WTC11 (cell line): ENCODE measurements at places on chromosomes 7 and 10. TPM values are rescaled to one million over a fixed set of nuclear protein-coding genes. Genes with fewer than 3 reads are reported as not detected.

DNA sequence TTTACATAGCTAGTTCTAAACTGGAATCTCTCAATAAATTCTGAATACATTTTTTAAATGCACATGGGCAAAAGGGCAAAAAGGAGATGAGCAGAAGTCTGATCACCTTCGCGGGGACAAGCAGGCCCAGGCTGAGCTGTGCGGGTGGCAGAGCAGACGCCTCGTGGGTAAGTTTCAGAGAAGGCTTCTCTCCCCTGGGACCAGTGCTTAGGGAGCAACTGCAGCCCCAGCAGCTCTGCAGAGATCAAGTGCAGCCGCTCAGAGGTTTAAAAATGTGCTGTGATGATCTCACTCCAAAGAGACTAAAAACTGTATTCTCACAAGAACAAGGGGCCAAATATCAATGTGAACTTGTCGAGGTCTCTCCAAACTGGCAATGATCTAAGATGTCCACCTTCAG, 264.3 kb upstream of the RNF32 start:
- no peaks in the 10 kb centered on the region; the same call in none of the 2 replicates for H3K27me3 ChIP-seq
- no peak overlapping the region for H3K27ac ChIP-seq
- DNase-seq = no peak
- no peak overlapping the region for H3K4me3 ChIP-seq
- H3K4me1 ChIP-seq = no peaks in the 10 kb centered on the region
- peaks cover 22% of the 10 kb centered on the region for H3K36me3 ChIP-seq

- peaks cover 7% of the 10 kb centered on the region; the same call in 1 of the 2 replicates for H3K36me3 ChIP-seq
- H3K4me1 ChIP-seq = no peaks in the 10 kb centered on the region
- H3K4me3 ChIP-seq = no peak overlapping the region
- H3K27ac ChIP-seq = no peak overlapping the region
Measured at GRCh38 chr7:1341361-1342089, 108.9 kb downstream of the UNCX start.

DNA sequence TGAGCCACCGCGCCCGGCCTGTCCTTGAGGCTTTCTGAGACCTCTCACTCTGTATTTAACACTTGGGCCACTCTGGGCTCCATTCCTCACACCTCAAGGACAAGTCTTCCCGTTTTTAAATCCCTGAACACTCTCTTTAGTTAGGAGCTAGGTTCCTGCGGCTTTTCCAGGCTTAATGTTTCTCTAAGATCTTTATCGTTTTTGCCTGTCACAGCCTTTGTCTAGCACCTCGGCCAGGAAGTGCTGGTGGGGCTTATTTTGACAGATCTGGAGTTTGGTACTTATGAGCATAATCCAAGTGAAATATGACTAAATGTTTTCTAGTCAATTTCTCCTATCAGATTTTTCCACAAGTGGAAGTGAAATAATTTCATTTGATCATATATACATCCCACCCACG, 186.6 kb downstream of the DPY19L1 start:
- peaks cover 23% of the 10 kb centered on the region for H3K4me1 ChIP-seq
- no peak overlapping the region for H3K4me3 ChIP-seq
- H3K36me3 ChIP-seq = no peaks in the 10 kb centered on the region
- DNase-seq = no peak
- H3K27me3 ChIP-seq = no peaks in the 10 kb centered on the region

- H3K27ac ChIP-seq = no peak overlapping the region
- H3K4me3 ChIP-seq = no peak overlapping the region
- H3K27me3 ChIP-seq = no peaks in the 10 kb centered on the region; the same call in 1 of the 2 replicates
- no peak for DNase-seq
- no peaks in the 10 kb centered on the region for H3K36me3 ChIP-seq
- peaks cover 16% of the 10 kb centered on the region for H3K4me1 ChIP-seq
Measured at GRCh38 chr10:121658611-121659010, 60.4 kb upstream of the FGFR2 start.

The OR2A7 gene
- 6.3 to 9.9 TPM (median 9.4 TPM) in 3 replicates for total RNA-seq

GRCh38 chr10:126950401-126951105, 45.3 kb downstream of the DOCK1 start:
- H3K36me3 ChIP-seq = peaks cover 4% of the 10 kb centered on the region
- no peak overlapping the region for H3K4me3 ChIP-seq
- no peak overlapping the region for H3K27ac ChIP-seq
- H3K27me3 ChIP-seq = no peaks in the 10 kb centered on the region
- peaks cover 1% of the 10 kb centered on the region for H3K4me1 ChIP-seq

DNA sequence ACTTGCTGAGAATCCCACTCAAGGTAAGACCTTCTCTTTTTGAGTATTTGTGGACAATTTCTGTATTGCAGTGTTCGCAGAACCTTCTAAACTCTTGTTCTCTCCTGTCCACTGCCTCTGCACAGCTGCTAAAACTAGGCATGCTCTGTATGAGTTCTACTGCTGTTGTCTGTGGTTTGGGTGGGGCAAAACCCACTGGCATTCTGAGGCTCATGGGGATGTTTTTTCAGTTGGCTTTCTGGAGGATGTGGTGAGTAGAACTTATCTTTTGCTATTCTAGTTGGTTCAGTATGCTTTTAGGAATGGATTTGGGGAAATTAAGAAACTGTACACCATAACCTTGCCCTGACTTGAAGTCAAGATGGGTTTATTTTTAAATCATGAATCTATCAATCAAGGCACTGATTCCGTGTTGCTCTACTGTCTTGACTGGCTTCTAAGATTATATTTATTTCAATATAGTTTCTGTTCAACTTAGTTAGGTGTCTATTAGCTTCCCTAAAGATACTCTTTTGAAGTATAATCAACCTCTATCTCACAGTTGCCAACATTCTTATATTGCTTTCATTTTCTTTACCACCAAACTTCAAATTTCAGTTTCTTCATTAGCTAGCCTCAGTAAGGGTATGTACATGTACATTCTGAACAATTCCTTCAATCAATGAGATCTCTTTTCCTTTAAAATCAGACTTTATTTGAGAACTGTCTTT, 25.0 kb upstream of the C1GALT1 start:
- H3K27ac ChIP-seq = no peak overlapping the region
- H3K27me3 ChIP-seq = no peaks in the 10 kb centered on the region
- no peak overlapping the region for H3K4me3 ChIP-seq

DNA sequence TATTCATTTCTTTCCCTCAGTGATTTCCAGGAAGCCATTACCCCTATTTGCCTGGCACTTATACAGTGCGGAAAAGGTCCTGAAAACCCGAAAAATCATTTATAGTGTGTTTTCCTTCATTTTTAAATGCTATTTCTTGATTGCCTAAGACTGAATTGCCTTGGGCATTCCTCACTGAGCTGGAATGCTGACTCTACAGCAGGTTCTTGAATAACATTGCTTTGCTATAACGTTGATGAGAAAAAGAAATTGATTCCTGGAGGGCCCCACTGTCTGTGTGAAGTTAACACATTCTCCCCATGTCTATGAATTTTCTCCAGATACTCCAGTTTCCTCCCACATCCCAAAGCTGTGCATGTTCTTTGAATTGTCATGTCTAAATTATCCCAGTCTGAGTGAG, 308.5 kb downstream of the EXOC4 start:
- no peak overlapping the region for H3K27ac ChIP-seq
- peaks cover 10% of the 10 kb centered on the region for H3K4me1 ChIP-seq
- no peak overlapping the region for H3K4me3 ChIP-seq
- H3K36me3 ChIP-seq = no peaks in the 10 kb centered on the region
- DNase-seq = no peak

DNA sequence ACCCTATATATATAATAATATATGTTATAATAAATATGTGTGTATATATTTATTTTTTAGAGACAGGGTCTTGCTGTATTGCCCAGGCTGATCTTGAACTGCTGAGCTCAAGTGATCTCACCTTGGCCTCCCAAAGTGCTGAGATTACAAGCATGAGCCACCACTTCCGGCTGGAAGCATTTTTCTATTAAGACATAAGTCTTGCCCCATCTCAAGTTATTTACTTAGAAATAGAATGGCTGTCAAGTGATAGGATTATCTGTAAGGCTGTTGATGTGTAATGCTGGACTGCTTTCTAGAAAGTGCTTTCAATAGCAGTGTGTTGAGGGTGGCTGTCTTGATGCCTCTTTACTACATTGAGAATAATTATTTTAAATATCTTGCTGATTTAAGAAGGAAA, 65.2 kb downstream of the ZMYND11 start:
- no peak overlapping the region for H3K4me3 ChIP-seq
- H3K36me3 ChIP-seq = peaks cover 2% of the 10 kb centered on the region; the same call in 1 of the 2 replicates
- DNase-seq = no peak
- no peaks in the 10 kb centered on the region for H3K27me3 ChIP-seq
- H3K4me1 ChIP-seq = no peaks in the 10 kb centered on the region

DNA sequence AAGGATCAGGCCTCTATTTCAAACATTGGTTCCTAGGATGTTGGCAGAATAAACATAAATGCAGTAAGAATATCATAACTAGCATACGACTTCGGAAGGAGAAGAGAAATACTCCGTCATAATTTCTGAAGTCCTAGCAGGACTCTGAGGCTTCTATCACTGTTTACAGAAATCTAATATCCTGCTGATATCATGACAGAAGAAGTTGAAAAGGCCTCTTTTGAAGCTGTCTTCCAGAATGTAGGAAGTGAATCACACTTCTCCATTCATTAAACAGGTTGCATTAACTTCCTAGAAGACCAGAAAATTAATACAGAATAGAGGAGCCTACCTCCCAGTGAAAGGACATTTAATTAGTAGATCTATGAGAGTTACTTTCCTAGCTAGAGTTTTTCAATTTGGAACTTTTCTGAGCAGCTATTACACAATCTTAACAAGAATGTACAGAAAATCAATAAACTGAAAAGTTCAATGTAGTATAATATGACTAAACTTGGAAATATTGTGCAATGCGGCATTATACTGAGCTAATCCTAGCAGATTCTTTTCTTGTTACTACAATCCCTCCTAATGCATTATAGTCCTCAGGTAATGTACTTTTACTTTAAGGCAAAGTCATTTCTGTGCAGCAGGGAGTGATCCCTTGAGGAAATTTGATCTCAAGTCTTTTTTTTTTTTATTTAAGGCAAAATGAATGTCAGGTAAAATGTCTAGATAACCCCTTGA, 622.6 kb upstream of the CELF2 start:
- no peaks in the 10 kb centered on the region for H3K4me1 ChIP-seq
- H3K36me3 ChIP-seq = no peaks in the 10 kb centered on the region
- H3K27me3 ChIP-seq = no peaks in the 10 kb centered on the region; the same call in 1 of the 2 replicates
- DNase-seq = no peak
- no peak overlapping the region for H3K27ac ChIP-seq

DNA sequence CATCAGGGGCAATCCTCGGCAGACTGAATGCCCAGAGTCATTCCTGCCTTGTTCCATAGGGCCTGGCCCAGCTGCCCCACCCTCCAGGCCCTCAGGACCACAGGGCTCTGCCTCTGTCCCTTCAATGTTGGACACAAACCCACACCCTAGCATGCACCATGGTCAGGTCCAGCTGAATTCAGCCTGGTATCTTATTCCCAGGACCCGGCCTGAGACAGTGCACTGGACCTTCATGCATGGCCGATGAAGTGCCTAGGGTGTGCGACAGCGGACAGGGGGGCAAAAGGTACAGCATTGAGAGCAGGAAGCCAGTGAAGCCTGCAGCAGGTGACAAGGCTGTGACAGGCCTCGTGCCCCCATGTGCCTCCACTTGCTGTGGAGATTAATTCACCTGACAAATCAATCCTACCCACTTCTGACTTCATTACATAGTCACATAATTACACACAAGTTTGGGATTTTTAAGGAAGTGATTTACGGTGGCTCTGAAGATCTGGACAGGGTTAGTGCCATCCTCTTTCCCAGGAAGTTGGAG, 261.9 kb downstream of the GRID1 start:
- DNase-seq = no peak
- no peaks in the 10 kb centered on the region for H3K27me3 ChIP-seq
- H3K27ac ChIP-seq = no peak overlapping the region
- no peaks in the 10 kb centered on the region for H3K4me1 ChIP-seq
- H3K4me3 ChIP-seq = no peak overlapping the region

GRCh38 chr7:124856299-124856888, 73.2 kb downstream of the POT1 start:
- no peak for DNase-seq
- H3K36me3 ChIP-seq = peaks cover 2% of the 10 kb centered on the region; the same call in 1 of the 2 replicates
- H3K4me3 ChIP-seq = no peak overlapping the region
- H3K27ac ChIP-seq = no peak overlapping the region
- H3K4me1 ChIP-seq = peaks cover 2% of the 10 kb centered on the region; the same call in 1 of the 2 replicates

The FOXP2 gene
- total RNA-seq = 0.14 to 0.39 TPM (median 0.17 TPM) in 3 replicates

DNA sequence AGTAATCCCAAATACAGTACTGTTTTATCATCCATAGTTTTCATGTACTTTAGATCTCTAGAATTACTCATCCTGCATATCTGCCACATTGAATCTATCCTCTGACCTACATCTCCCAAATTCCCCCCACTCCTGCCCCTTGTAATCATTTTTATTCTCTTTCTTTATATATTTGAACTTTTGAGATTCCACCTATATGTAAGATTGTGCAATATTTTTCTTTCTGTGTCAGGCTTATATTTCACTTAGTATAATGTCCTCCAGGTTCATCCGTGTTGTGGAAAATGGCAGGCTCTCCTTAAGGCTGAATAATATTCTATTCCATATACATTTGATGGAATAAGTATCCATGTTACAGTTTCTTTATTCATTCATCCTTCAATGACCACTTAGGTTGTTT, 640.4 kb downstream of the POM121L12 start:
- no peak overlapping the region for H3K27ac ChIP-seq
- H3K4me1 ChIP-seq = no peaks in the 10 kb centered on the region; the same call in 1 of the 2 replicates
- H3K4me3 ChIP-seq = no peak overlapping the region
- H3K27me3 ChIP-seq = no peaks in the 10 kb centered on the region

GRCh38 chr10:48456361-48456804, 148.5 kb downstream of the ARHGAP22 start:
- no peak overlapping the region for H3K27ac ChIP-seq
- no peaks in the 10 kb centered on the region for H3K27me3 ChIP-seq
- DNase-seq = no peak
- peaks cover 13% of the 10 kb centered on the region; the same call in 1 of the 2 replicates for H3K4me1 ChIP-seq
- peaks cover 3% of the 10 kb centered on the region for H3K36me3 ChIP-seq

The TUBB8 gene
- total RNA-seq = 2.3 to 2.6 TPM (median 2.4 TPM) in 3 replicates

The SPDYE11 gene
- not detected in 3 replicates for total RNA-seq
